Trophoblast cell (in vitro differentiated cells and primary cell): ENCODE measurements at places on chromosomes 1 and 21.

GRCh38 chr1:38246955-38247952 is 200.7 kb upstream of the POU3F1 start:
- DNase-seq, result no peak

DNA sequence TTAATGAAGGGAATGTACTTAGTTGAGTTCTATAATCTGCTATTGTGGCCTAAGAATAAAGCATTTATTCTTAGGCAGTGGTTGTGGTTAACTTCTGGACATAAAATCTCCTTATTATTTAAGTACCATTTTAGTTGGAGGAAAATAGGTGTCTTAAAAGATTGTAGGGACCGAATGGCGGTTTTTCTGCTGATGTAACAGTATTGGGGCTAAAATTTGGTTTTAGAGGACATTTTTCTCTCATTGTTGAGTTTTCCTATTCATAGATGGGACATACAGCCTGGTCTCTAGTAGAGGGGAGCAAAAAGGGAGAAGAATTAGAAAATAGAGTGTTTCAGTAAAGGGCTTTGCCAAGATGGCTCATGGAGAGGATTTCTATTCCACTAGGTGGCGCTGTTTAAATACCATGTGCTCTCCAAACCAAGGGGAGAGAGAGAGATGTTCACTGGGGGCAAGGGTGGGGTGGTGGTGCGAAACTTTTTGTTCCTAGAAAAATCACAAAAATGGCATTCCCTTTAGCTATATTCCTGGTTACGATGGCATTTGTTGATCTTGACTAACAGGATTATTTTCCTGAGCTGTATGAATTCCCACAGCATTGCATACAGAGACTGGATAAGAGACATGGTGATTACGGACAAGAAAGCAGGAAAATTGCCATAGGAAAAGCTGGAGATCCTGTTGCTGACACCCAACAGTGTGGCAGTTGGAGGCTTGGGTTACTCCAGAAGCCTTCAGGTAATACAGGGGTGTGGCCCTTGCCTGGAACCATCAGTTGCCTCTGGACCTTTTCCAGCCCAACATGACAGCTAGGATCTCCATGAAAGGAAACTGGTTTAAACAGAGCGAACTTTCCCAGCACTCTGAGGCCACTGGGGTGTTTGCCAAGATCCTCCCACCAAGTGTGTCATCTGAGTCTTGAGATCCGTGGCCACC is 18.2 kb upstream of the FCGR2A start:
- DNase-seq, result peak; percentile 86

DNA sequence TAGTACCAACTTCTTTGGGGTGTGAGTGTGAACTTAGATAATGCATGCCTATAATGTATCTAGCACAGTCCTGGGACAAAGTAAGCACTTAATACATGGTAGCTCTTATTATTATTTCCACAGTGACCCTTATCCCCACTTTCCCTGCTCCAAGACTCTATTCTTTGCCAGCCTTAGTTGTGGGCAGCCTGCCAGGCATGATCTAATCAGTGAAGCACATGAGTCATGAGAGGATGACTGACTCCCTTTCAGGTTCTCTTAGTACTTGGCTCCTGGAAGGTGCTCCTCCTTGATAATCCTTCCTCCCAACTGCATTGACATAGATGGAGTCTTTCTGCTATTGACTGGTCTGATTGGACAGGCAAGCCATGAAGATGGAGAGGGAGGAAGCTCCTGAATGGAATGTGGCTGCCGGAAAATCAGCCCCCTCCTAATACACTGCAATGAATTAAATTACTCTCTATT is 17.4 kb upstream of the GNG12 start:
- DNase-seq, result peak; percentile 14

DNA sequence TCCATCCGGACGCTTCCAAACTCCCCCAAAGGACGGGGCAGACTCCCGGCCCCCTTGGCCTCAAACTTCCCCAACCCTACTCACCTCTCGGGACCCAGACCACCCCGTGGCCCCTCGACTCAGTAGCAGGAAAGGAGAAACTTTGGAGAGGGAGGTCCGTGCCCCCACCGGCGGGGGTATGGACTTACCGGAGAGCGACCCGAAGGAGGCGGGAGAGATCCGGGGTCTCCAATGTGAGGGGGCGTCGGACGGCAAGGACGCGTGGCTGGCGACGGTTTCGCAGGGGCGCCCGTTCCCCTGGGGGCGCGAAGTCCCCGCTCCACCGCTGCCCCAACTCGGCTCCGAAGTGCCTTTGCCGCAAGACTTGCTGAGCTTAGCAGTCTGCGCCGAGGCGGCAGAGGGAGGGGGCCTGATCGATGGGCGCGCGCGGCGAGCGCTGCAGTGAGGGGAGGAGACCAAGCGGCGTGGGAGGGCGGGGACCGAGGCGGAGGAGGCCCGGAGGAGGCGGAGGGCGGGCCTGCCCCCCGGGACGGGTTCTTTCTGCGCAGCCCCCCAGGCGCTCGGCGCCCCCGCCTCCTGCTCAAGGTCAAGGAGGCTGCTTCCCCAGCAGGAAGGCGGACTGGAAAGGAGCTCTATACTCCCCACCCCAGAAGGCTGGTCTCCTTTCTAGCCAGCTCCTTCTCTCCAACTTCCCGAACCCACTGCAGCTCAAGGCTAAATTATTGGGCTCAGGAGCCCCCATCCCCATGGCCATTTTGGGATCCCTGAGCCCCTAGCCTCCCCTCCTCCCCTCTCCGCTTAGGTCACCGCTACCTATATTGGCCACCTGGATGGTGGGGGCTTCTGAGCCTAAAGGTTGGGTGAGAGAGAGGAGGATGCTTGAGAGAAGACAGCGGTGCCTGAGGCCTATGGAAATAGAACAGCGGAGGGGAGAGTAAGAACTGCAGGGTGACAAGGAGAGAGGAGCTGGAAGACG is at the start of gene SYT2:
Gene SYT2 (minus strand): TSS at position 385 of the 976 bp plus-strand sequence. CDS start 104,682 bp downstream, outside the sequence.
- no peak for DNase-seq

DNA sequence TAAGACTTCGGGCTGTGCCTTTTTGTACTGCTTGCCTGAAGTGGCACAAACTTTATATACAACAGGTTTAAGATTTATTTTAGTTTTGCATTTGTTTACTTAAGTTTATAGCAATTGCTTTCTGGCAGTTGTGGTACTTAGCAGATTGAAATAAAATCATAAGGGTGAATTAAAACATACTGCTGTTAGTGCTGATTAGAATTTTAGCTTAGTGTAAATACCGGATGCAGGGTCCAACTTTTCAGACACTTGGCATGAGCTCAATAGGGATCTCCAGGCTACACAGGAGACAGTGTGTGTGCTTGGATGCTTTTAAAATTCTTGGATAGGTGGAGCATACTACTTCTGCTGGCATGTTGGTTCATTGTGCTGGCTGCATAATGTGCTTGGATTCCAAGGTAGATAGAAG is 159.6 kb downstream of the NFIA start:
- no peak for DNase-seq

DNA sequence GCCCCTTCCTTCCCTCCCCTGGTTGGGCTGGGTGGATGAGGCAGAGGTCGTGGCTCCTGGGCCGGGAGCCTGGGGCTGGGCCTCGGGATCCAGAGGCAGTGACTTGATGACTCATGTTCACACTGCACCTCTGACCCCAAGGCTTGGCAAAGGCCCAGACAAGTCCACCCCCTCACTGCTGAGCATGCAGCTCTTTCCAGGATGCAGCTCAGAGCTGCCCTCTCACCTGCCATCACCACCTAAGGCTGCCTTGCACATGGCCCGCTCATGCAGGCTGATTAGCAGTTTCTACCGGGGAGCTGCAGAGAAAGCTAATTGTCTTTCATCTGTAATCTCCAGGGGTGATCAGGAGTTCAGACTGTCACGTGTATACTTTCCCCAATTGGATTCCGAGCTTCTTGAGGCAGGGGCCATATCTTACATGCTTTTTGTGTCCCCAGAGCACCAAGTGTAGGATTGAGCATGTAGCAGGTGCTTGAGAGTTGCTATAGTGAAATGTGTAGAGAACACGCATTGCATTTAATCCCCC is 62.1 kb downstream of the LRRN2 start:
- DNase-seq, result peak; percentile 9

- no peak for DNase-seq
These were observed 36.0 kb downstream of the CENPF start for GRCh38 chr1:214638997-214639396.

GRCh38 chr1:222109836-222110235 is 367.9 kb upstream of the DUSP10 start:
- no peak for DNase-seq

- peak; percentile 63 for DNase-seq
These were observed 7.3 kb downstream of the H6PD start for GRCh38 chr1:9241891-9242290.

DNA sequence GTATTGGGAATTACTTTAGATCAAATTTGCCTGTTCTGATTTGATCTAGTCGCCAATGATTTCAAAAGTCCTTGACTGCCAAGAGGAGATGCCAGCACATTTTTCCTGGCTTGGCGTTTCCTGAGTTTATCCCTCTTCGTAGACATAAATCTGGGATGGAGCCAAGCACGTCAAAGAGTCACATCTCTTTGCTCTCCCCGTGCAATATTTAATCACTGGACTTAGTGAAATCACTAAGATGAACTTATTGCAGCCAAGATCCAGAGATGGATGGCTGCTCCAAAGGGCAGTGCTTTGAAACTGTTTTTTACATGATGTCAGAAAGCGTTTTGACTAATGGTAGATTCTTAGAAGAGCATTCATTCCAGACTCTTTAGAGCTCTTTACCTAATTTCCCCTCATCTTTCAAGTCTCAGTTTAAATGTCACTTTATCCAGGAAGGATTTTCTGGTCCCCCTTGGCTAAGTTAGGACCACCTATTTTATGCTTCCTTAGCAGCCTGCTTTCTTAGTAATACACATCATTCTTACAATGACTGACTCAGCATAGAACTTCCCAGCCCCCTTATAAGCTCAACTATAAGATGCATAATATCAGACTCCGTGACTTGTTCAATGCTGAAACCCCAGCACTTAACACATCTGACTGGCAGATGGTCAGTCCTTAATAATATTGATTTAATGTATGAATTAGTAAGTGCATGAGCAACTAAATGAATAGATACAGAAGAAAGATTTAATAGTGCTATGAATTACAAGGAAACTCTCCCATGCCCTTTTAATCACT is 94.4 kb upstream of the GREM2 start:
- DNase-seq, result no peak

- no peak for DNase-seq
These were observed 16.1 kb downstream of the SON start for GRCh38 chr21:33558777-33559421.

DNA sequence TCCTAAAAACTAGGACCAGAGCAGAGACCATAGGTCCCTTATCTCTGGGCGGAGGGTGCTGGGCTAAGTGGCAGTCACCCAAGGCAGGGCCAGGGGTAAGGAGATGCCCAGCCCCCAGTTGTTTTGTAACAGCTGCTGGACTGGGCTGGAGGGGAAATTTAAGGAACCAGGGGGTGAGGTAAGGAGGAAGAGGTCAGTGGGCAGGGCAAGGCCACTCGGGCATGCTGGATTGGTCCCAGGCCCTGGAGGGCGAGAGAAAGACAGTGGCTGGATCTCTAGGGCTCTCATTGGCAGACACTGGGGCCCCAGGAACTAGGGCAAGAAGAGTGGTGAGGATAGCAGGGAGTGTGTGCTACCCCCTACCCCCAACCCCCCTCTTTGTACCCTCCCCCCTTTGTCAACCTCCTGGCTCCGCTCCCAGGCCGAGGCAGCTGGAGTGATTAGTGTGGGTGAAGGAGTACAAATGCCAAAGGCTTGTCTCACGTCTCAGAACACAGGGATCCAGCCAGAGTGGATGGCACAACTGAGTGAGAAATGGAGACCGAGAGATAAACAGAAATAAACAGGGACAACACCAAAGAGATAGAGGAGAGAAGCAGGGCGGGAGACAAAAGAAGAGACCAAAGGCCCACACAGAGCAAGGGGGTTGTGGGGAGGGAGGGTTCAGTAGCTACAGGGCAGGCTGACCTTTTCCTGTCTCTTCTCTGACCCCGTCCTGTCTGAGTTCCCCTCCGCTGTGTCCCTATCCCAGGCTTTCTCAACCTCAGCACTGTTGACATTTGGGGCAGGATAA is 20.5 kb upstream of the THRAP3 start:
- DNase-seq, result no peak

DNA sequence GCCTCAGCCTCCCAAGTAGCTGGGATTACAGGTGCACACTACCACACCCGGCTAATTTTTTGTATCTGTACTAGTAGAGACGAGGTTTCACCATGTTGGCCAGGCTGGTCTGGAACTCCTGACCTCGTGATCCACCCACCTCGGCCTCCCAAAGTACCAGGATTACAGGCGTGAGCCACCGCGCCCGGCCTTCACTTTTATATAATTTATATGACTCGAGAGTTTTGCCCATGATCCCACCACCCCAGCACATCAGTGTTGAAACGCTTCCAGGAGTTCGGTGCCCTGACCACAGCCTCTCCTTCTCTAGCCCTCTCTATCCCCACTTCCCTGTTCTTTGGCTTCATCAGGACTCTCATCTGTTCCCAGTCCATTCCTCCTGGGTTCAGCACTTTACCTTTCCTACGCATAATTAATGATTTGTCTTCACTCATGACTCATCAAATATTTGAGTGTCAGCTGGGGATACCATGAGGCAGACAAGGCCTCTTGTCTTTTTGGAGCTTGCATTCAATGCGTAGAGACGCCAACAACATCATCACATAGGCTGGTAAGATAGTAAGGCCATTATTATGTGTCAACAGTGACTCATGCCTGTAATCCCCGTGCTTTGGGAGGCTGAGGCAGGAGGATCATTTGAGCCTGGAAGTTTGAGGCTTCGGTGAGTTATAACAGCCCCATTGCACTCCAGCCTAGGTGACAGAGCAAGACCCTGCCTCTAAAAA is 1.4 kb downstream of the PMF1 start:
- DNase-seq, result peak; percentile 40

DNA sequence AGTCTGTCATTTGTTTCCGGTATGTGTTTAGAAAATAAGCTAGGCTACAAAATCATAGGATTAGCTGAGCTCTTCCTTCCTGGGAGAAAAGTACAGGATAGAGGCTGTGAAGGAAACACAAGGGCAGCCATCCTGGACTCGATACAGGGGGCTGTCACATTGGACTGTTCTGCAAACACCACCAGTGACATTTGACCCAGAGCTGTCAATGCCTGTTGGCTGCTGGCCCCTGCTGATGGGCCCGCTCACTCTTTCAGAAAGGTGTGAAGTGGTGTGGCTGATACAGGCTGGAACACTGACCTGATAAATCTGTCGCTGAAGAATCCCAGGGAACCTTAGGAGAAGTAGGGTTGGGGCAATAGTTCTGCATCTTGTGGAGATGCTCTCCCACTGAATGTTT is 183.1 kb downstream of the RHOU start:
- no peak for DNase-seq
